ENCODE measurements at places on chromosomes 12 and 14.

DNA sequence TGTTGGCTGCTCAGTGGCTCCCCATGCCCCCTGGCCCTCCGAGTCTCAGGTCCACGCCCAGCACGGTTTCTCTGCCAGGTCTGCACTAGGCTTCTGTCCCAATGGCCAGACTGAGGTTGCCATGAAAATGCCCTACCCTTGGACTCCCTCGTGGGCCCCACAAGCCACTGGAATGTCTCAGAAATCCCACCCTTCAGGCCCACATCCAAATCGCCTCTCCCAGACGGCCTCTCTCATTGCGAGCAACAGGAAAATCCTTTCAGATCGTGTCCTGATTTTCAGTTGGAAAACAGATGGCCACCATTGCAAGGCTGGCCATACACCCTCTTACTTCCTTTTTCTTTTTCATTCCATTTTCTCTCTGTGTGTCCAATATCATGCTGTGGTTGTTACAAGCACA is 77.3 kb downstream of the IRF2BPL start:
- DNase-seq, result no peak

DNA sequence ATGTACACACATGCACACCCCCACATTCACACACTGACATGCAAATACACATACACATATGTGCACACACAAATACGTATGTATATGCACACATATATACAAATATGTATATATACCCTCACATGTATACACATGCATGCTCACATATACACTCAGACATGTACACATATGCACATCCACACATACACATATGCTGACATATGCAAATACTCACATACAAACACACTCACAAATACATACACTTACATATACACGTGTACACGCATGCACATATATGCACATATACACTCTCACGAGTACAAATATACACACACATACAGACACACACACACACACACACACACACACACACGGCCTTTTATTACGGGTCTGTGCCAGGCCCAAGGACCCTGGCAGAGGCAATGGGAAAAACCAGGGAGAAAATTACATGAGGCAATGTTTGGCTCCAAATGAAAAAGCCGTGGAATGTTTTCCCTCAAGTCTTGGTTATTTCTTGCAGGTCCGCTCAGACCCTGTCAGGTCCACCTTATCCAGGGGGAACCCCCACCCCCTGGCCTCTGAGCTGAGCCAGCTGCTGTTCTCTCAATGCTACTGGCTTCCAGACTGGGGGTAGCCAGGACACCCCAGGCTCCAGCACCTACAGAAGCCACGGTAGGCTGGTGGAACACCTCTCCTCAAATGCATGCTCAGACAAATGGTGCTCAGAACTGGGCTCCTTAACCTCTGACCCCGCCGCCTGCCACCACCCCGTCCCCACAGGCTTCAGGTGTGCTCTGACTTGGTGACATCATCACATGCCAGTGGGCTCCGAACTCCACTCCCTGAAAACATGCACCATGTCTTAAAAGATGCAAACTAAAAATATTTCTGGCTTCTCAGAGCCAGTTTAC is 54.7 kb downstream of the BCL11B start:
- no peak for DNase-seq

- DNase-seq, result no peak
Measured at GRCh38 chr12:58767496-58767895, 152.8 kb downstream of the LRIG3 start.

- no peak for DNase-seq
Measured at GRCh38 chr14:51370758-51371386, 130.8 kb downstream of the TMX1 start.

DNA sequence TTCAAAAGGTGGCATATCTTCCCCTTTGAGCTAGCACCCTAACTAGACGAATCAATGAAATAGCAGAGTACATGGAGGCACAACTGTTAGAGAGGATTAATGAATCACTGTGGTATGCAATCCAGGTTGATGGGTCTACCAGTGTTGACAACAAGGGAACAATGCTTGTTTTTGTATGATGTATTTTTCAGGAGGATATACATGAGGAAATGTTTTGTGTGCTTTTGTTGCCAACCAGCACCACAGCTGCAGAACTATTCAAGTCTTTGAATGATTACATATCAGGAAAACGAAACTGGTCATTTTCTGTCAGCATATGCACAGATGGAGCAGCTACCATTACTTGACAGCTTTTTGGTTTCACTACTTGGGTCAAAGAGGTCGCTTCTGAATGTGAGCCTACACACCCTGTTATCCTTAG is 142.6 kb downstream of the GPHN start:
- DNase-seq, result no peak

Measured in HS-27A (cell line).